ENCODE measurements at places on chromosomes 2 and 18. TPM values are rescaled to one million over a fixed set of nuclear protein-coding genes. Genes with fewer than 3 reads are reported as not detected.

The SPHKAP gene
- under 0.01 TPM for total RNA-seq

The REG1B gene
- not detected for total RNA-seq

The OSR1 gene
- total RNA-seq = not detected

The CDK5R2 gene
- total RNA-seq = not detected

The MAB21L4 gene
- not detected for total RNA-seq

The AMER3 gene
- total RNA-seq = not detected

The TRIM54 gene
- not detected for total RNA-seq

The PTPRN gene
- under 0.01 TPM for total RNA-seq

The MC4R gene
- total RNA-seq = not detected

The FLACC1 gene
- under 0.01 TPM for total RNA-seq

Data from epithelial cell of umbilical artery (primary cell).